ENCODE measurements at places on chromosomes 12 and 14.

DNA sequence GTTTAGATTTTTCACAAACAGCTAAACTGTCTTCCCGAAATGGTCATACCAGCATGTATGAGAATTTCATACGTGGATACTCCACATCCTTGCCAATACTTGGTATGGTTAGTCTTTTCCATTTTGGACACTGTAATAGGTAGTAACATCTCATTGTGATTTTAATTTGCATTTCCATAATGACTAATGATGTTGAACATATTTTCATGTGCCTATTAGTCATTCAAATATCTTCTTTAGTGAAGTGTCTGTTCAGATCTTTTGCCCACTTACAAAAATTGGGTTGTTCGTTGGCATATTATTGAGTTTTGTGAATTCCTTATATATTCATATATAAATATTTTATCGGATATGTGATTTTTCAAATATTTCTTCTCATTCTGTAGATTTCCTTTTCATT lies 78.0 kb upstream of the GNG2 start:
- DNase-seq: no peak

DNA sequence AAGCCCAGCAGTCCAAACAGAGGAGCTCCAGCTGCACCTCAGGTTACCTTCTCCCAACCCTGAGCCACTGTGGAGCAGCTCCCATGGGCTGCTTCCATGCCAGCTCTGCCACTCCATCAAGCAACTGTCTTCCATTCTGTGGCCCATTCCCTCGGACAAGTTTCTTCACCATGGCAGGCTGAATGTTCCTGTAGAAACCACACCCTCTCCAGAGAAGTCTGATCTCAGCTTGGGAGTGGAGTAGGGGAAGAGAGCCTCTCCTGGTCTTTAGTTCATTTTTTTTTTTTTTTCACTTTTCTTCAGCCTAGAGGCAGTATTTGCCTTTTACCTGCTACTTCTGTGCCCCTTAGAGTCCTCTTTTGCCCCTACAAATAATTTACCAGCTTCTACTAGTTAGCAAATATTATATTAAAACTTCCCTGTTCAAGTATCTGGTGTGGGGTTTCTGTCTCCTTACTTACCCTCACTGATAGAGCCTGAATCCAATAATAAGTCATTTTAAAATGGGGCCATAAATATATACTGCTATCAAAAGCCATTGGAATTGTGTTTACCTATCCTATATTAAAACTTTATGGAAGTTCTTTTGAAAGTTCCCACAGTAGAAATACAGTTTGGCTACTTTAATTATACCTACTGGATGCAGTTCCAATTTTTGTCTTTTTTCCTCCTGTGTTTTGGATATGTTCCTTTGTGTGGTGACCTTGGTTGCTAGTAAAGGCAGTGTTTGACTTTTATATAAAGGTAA lies 11.7 kb upstream of the SLC17A8 start:
- no peak for DNase-seq

DNA sequence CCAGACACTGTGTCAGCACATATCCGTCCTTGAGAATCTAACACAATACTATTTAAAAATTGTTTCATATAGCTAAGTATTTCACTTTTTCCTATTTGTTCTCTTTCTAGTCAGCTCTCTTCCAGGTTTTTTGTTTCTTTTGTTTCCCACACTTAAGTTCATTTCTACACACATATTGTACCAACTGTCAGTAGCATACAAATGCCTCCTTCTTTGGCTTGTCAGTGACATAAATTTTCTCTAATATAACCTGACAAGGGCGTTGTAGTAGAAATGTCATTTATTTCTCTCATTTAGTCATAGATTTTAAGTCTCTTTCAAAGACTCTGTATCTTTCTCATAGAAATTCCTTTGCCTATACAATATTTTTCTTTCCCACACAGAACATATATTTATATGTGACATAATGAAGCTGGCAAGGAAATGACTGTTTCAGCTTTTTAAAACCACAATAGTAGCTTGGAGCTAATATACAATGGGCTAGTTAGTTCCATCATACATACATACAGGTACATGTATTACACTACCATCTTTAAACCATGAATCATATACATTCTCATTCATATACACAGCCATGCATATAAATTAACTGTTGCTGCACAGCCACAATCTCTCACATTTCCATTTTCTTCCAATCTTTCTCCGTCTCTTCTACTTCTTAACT lies 42.3 kb upstream of the EPS8 start:
- no peak for DNase-seq

GRCh38 chr12:121711361-121712189 lies 977 bp upstream of the TMEM120B start:
- DNase-seq: no peak

- DNase-seq: no peak
Observed at GRCh38 chr14:94042433-94043091, 16.4 kb downstream of the OTUB2 start.
